ENCODE measurements at places on chromosomes 7 and 10. TPM values are rescaled to one million over a fixed set of nuclear protein-coding genes. Genes with fewer than 3 reads are reported as not detected.

The CYP3A7 gene
- not detected for total RNA-seq

The A1CF gene
- not detected for total RNA-seq

The ANAPC16 gene
- total RNA-seq, result 61.1 TPM

The FGFR2 gene
- total RNA-seq, result not detected

The PALD1 gene
- not detected for total RNA-seq

The FBXL13 gene
- total RNA-seq, result 0.43 TPM

The AGBL3 gene
- 2.4 TPM for total RNA-seq

The ASL gene
- total RNA-seq, result 66.1 TPM

The TMEM26 gene
- not detected for total RNA-seq

The ACTR3C gene
- total RNA-seq, result not detected

The MOGAT3 gene
- not detected for total RNA-seq

The ACSM6 gene
- not detected for total RNA-seq

The CHAT gene
- total RNA-seq, result not detected

The SIRT1 gene
- 14.6 TPM for total RNA-seq

The ATRNL1 gene
- not detected for total RNA-seq

The PAPOLB gene
- not detected for total RNA-seq

The LIPK gene
- total RNA-seq, result not detected

The SPAM1 gene
- total RNA-seq, result not detected

The SH2B2 gene
- 7.1 TPM for total RNA-seq

The PRSS37 gene
- total RNA-seq, result not detected

The SPDYE9 gene
- not detected for total RNA-seq

The ERCC6 gene
- 101 TPM for total RNA-seq

The CDH23 gene
- total RNA-seq, result not detected

The CAMK2B gene
- 2.5 TPM for total RNA-seq

The RSPH10B gene
- total RNA-seq, result not detected

Measured in GM23248 (cell line).